Glutamatergic neuron (in vitro differentiated cells): ENCODE measurements at places on chromosomes 12 and 14.

- no peak for DNase-seq
Measured at GRCh38 chr12:121805171-121806008, 1.6 kb downstream of the SETD1B start.

- no peak for DNase-seq
Measured at GRCh38 chr12:89165703-89166102, 186.6 kb downstream of the DUSP6 start.

DNA sequence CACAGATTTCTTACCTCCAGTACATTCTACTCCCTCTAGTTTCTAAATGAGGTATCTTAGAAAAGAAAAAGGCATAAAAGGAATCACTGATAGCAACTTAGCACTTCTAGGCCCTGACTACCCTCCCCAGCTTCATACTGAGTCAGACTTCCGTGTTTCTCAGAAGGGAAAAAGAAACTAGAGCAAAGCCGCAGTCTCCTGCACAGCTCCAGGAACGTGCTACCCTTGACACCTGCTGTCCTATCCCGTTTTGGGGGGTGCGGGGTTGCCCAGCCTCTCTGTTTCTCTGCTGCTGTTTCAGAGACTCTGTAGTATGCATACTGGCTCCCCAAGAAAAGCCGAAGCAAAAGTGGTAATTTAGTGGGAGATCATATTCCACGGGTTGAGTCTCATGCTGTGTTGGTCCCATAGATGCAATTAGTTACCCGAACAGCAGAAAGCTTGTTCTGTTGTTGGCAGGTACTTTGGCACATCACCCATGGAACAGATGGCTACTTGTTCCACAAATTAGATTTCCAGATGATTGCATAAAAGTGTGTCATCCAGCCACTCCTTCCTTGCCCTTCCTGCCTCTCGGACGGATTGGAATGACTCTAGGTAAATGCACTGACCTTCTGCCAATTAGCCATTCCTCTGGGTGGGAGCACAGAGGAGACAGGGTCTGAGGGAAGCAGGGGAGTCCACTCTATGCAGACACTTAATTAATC, 438.1 kb downstream of the FUT8 start:
- no peak for DNase-seq

DNA sequence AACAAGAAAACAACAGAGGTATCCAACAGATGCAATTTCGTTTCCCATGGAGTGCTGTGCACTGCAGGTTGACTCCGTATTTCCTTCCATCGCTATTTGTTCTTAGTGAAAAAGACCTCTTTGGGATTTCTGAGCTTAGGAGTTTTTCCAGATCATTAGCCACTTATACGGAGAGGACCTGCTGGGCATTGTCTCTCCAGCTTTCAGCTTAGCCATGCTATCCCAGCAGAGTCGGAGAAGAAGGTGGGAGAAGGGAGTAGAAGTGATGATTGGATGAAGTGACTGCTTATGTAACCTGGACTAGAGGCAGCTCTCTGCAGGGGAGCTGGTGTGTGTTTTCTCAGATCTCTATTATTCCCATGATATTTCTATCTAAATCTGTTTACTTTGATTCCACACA, 737.7 kb downstream of the DIO2 start:
- DNase-seq: no peak

GRCh38 chr14:52950410-52950897, 396 bp downstream of the FERMT2 start:
- peak; percentile 71 for DNase-seq

GRCh38 chr12:10563966-10564365, 49.4 kb downstream of the MAGOHB start:
- DNase-seq: no peak

DNA sequence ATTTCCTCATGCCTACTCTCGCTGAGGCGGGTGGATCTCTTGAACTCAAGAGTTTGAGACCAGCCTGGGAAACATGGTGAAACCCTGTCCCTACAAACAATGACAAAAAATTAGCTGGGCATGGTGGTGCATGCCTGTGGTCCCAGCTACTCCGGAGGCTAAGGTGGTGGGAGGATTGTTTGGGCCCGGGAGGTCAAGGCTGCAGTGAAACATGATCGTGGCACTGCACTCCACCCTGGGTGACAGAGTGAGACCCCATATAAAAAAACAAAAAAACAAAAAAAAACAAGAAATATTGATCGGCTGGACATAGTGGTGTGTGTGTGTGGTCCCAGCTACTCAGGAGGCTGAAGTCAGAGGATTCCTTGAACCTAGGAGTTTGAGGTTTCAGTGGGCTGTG, 9.2 kb downstream of the MOAP1 start:
- DNase-seq: no peak

DNA sequence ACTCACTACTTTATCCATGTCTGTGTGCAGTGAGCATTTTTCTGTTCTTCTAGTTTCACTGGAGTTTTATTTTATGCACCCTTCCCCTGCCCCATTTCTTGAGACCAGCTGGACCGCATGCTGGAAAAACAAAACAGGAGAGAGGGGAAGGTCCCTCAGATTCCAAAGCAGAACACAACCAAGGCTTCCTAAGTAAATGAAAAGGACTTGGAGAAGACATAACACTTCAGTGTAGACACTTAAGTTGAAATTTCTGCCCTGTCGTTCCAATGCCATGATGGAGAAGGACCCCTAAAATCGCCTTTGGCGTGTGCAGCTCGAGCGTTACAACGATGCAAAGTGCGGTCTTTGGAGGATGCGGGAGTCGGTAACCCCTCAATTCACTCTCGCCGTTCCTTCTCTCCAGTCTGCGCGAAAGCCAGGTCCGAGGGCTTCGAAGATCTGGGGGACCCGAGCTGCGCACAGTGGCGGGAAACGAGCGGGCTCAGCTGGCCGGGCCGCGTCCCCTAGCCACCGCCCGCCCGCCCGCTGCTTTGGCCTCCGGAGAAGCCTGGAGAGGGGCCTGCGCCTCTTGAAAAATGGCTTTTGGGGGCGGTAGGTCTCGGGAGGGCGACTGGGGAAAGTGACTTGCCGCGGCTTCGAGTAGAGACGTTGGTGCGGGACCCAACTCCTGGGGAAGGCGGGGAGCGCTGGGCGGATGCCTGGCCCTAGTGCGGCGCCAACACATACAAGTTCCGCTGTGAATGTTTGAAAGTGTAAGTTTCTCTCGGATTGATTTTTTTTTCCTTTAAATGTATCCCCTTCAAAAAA, 11.2 kb upstream of the HOXC13 start:
- DNase-seq: no peak

- DNase-seq: no peak
Measured at GRCh38 chr14:96585672-96586013, 83.5 kb downstream of the PAPOLA start.

DNA sequence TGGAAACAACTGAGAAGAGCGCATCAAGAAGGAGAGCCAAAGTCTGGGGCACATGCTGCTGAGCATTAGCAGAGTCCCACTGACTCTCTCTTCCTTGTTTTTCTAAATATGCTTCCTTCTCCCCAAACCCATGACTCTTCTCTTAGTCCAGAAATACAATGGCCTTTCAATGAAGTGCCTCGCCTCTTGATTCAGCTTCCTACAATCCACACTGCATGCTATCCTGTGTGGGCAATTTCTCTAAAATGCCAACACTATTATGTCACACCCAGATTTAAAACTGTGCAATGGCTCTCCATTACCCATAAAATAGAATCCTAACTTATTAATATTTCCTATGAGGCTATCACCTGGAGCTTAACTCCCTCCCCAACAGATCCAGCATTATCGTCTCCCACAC, 198.6 kb downstream of the RPAP3 start:
- no peak for DNase-seq

GRCh38 chr12:32964981-32965585, 68.5 kb upstream of the PKP2 start:
- DNase-seq: no peak

DNA sequence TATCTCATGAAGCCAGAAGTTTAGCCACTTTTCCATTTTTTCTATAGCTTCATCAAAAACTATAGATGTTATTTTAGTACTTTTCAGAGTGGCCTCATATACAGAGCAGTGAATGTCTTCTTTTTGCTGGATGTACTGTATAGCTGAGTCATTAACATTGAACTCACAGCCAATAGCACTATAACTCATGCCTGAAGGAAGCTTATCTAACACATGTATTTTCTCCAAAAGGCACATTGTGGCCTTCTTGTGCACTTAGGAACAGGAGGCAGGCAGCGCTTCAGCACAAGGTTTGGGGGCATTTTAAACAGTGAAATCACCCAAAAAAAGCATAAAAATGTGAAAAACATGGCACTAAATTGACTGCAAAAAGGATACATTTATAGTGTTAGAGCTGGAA, 336.8 kb upstream of the TMTC1 start:
- no peak for DNase-seq

DNA sequence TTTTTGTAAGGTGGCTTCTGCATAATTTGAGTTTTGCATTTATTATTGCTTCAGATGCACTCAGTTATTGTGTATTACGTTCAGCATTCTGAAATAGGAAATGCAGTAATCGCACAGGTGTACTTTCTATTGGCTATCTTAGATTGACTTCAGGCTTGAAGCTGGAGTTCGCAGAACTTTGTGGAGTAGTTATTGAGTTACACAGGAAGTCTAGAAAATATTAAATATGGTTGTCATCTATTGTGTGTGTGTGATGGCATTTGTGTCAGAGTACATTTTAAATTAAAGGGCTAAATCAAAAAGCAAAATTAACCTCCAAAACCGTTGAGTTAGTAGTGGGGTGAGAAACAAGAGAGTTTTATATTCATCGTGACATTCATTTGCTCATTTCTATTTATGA, 2.7 kb downstream of the ARID2 start:
- DNase-seq: no peak

- no peak for DNase-seq
Measured at GRCh38 chr12:113587720-113588119, 116.0 kb upstream of the LHX5 start.

- no peak for DNase-seq
Measured at GRCh38 chr14:85058150-85058549, 471.8 kb upstream of the FLRT2 start.

DNA sequence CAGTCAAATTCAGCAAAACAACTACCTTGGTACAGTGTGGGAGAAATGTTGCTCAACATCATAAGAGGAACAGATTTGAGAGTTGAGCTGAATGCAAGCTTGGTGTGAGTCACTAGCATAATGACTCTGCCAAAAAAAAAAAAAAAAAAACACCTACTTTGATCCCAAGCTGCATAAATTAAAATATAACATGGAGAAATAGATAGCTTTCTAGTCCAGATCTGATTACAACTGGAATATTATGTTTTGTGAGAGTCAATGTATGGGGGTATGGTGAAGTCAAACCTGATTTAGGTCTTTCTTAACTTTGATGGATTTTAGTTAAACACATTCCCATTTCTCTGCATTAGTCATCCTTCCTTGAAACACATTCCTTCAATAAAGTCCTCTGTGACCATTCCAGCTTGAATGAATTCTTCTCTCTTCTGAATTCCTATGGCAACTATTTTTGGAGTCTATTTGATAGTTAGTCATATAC, 188.1 kb downstream of the SLC5A8 start:
- DNase-seq: no peak

GRCh38 chr14:36512585-36513003, 7.4 kb downstream of the NKX2-1 start:
- no peak for DNase-seq

GRCh38 chr14:34029921-34030334, 79.1 kb upstream of the EGLN3 start:
- no peak for DNase-seq

GRCh38 chr14:68788275-68788995, 4.4 kb downstream of the ZFP36L1 start:
- no peak for DNase-seq

DNA sequence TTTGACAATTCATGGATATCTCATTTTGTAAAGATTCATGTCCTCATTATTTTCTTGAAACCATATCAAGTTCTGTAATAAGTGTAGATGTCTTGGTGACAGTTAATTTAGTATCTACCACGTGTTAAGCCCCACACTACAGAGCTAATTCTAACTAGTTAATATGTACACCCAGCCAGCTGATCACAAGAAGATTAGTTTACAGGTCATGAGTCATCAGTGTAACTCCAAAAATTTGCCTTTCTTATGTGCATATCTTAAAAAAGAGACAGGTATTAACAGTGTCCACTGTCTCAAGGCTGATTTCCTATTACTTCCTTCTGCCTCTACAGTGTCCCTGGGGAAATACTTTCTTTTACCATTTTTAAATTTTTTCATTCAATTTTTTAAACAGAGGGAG, 13.3 kb upstream of the YBX3 start:
- DNase-seq: no peak

DNA sequence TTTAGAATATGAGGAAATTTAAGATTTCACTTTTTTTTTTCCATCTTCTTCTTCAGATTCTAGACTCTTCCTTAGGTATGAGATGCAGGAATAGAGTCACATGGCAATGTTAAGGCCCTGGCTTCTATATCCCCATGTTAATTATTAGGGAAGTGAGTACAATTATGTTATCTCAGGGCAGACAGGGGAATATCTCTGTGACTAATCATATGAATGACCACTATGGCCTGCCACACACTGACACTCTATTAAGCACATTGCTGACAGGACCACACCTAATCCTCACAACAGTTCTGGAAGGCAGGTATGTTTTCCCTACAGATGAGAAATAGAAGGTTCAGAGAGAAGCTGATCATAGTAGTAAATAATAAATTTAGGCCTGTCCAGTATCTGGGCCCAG, 69.4 kb upstream of the PTPRQ start:
- no peak for DNase-seq

DNA sequence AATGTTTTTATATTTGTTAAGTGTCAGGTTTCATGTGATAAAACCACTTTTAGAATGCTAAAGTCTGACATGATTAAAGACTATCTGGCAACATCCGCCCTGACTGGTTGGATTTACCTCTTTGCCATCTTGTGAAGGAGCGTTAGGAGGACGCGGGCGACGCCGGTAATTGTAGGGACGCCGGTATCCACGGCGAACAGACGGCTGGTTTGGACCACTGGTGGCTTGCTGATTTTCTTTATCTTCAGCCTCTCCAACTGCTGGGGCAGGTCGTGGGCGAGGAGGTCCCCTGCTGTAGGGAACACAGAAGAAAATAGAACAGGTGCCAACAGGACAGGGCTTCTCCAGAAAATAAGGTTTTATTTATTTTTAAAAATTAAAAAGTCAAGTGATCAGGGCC, 21.3 kb downstream of the YBX3 start:
- no peak for DNase-seq

GRCh38 chr14:22319526-22320361, 269.3 kb downstream of the DAD1 start:
- peak; percentile 51 for DNase-seq

DNA sequence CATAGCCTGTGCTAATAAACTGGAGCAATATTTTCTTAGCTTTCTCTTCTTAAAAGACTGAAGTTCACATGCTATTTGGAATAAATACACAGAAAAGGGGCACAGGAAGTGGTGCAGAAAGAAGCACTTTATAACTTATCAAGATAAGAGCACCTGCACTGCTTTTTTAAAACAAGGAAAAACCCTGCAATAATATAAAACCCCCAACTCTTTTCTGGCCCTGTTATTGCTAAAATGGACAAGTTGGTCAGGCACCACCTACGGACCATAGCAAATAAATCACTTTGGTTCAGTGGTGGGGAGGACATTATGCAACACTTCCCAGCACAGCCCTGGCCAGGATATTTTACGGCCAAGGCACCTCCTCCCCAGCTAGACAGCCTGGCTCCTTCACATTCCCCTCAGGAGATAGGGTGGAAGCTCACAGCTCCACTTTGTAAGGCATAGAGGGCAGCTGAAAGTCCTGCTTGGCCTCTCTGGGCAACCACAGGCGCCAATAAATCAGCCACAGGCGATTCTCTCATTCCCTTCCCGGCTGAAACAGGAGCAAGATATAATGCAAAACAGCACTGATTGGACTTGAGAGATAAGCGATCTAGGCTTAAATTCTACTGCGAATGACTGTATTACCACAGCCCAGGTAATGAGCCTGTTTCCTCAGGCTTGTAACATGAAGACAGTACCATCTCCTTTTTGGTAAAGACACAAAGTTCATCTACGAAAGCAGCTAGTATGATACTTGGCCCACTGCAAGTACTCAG, 2.0 kb downstream of the ZBTB25 start:
- no peak for DNase-seq
